ENCODE measurements at places on chromosomes 6 and 20.

DNA sequence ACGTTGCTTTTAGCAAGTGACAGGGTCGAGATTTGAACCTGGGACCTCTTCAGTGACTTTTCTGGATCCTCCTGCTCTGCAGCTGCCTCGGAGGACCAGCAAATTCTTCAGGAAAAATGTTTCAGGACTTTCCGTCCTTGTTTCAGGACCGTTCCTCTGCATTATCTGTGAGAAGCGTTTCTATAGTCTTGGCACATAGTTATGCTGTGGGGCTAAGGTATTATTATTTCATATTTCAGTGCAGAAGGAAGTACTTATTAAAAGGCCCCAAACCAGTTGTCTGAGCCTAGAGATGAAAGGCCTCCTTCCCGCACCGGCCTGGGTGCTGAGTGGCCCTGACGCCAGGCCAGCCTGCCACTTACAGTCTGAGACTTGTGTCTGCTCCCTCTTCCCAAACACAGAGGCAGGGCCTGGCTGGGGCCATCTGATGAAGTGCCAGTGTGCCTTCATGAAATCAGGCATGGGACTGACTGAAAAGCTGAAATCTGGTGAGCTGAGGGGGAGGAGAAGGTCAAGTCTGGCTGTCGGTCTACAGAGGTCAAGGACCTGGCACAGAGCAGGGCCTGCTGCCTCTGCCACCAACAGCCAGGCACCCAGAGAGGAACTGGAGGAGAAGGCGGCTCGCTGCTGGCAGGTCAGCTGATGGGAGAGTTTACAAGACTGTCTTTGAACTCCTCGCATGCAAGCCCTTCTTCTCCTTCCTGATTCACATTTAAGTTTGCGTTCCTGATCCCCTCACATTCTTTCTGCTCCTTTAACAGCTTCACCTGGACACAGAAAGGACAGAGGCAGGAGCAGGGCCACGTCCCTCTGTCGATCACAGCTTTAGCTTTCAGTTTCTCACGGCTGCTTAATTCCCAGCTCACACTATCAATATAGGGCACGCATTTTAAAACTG is 8.9 kb upstream of the QKI start:
- peak; percentile 68 for DNase-seq

DNA sequence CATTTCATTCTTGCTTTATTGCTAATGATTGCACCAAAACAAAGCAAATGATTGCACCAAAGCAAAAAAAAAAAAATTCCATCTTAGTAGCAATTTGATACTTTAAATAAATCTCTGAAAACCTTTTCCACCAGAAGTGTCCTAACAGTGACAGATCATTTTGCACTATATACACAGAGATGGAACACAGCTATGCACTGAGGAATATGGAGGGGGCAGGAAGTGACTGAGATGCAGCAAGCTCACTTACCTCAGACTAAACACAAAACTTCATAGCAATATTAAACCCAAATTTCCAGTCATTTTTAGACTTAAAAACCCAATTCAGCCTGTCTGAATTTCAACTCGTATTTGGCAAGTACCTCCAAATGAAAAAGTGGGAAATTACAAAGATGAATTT is 41.2 kb downstream of the HIVEP2 start:
- DNase-seq: no peak

DNA sequence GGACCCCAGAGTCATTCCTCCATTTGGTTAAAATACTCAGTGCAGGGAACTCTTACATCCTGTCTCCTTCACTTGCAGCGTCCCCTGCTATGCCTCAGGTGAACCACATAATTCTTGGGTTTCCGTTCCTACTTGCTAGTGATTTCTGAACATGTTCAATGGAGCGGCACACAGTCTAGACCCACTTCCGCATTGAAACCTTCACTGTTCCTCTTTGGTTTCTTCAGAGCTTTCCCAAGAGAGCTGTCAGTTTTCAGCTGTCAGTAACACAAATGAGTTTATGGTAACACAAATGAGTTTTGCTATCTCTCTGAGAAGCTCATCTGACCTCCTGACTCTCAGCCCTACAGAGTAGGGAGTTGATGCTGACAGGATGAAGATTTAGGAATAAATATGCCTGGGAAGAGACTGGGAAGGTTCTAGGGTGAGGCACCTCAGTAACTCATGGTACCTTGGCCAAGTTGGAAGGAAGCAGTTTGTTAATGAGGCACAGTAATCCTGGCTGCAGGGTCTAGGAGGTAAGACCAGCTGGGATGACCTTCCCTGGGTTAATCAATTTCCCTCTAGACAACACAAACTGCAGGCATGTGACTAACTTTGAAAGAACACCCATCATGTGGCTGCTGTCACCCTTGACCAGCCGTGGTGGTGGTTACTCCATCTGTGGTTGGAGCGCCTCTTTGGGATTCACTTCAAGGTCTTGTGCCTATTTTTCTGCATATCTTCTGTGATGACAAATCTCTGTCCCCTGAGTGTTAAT is 5.4 kb downstream of the SYS1 start:
- no peak for DNase-seq

DNA sequence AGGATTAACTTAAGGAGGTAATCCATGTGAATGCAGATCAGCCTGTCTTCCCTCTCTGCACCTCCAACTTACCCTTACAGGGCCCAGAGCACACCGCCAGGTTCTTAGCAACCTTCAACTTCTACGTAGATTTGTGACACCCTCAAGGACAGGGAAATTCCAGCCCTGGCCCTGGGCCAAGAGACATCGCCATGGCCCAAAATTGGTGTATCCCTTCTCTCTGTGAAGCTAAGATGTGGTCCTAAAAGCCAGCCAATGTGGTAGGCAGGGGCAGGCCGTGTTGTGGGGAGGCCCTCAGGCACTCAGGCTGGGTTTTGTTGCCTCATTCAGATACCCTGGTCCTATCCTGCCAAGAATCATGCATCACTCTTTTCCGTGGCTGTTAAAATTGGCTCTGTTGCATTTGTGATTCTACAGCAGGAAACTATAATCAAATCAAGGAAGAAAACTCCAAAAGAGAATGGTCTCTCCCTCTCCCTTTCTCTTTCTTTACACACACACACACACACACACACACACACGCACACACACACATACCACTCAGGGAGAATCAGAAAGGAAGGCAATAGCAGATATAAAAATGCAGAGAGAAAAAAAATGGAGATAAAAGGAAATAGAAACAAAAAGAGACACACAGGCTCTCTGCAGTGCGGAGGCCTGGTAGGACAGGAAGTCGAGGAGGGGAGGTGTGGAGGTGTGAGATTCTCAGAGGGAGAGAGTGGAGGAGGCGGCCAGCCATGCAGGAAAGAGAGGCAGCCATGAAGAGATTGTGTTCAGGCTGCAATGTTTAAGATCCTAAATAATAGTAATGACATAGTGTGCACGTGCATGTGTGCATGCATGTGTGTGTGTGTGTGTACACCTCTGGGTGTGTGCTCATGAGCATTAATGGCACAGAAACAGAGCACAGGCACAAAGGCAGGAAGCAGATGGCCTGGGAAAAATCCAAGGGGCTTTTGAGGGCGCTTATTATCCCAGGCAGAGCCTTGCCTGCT is 201.8 kb upstream of the LRFN2 start:
- no peak for DNase-seq

DNA sequence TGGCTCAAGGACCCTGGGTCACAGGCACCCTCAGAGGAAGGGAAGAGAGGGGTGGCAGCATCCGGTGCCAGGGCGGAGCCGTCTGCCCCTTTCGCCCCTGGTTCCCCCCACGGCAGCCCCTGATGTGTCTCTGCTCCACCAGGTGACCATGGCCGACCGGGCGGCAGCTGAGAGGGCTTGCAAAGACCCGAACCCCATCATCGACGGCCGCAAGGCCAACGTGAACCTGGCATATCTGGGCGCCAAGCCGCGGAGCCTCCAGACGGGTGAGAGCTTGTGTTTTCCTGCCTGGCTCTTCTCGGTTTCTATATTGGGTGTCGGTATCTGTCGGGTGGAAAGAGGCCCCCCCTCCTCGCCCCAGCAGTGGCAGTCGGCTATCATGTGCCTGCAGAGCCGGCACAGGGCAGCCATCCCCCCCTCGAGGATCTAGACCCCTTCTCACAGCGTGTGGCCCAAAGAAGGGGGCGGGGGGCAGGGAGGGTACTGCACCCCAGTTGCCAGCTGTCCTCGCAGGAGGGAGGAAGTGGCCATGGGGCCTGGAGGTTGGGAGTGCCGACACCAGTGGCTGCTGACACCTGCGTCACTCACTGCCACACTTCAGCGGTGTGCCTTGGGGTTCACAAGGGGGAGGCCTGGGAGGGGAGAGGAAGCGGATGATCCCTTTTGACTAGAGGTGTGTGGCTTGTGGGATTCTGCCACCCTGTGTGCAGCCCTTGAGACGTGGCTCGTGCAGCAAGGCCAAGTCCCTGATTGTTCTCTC is 1.5 kb downstream of the RBM38 start:
- DNase-seq: peak; percentile 82

- DNase-seq: no peak
Measured at GRCh38 chr6:88775866-88776571, 187.4 kb downstream of the RNGTT start.

- no peak for DNase-seq
Measured at GRCh38 chr6:44653761-44654218, 266.3 kb downstream of the CDC5L start.

Measured in gastrocnemius medialis (tissue), 4 donors.